ENCODE measurements at places on chromosomes 6 and 20.

DNA sequence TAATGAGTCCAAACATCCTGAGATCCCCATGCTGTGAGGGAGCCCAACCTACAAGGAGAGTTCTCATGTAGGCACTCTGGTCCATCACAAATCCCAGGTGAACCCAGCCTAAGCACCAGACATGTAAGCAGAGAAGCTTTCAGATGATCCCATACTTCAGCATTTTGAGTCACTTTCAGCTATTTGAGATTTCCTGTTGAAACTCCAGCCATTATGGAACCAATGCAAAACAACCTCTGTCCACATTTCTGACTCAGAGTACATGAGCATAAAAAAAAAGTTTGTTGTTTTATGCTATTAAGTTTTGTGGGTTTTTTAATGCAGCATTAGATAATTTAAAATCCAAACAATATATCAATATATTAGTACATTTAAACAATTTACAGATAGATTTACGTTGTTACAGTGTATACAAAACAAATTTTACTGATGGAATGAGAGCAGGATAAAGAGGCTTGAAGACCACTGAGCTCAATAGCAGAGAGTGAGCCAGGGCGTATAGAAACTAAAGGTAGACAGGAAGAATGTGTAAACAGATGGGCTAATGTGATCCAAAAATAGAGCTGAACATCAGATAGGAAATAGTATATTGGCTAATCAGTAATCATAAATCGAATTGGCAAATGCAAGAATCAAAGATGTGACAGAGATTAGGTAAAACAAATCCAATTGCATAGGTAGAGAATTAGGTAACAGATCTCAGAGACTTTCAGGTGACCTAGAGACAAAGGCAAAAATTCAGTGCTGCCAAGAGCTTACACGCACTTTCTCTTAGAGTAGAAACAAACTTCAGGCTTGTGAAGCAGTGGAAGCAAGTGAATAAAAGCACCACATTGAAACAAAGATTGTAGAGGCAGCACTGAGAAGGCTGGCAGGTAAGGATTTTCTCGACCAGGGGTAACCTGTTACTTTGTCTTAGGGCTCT, 36.2 kb upstream of the PLCB1 start:
- no peak for DNase-seq

DNA sequence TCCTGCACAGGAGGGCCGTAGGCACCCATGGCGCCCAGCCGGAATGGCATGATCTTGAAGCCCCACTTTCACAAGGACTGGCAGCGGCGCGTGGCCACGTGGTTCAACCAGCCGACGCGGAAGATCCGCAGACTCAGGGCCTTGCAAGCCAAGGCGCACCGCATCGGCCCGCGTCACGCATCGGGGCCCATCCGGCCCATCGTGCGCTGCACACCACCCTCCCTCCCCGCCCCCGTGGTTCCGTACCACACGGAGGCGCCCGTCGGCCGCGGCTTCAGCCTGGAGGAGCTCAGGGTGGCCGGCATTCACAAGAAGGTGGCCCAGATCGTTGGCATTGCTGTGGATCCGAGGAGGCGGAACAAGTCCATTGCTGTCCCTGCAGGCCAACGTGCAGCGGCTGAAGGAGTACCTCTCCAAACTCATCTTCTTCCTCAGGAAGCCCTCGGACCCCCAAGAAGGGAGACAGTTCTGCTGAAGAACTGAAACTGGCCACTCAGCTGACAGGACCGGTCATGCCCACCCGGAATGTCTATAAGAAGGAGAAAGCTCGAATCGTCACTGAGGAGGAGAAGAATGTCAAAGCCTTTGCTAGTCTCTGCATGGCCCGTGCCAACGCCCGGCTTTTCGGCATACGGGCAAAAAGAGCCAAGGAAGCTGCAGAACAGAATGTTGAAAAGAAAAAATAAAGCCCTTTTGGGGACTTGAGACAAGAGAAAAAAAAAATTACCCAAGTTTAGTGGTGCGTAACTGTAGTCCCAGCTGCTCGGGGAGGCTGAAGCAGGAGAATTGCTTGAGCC, 9.9 kb upstream of the NCOA5 start:
- DNase-seq: no peak

DNA sequence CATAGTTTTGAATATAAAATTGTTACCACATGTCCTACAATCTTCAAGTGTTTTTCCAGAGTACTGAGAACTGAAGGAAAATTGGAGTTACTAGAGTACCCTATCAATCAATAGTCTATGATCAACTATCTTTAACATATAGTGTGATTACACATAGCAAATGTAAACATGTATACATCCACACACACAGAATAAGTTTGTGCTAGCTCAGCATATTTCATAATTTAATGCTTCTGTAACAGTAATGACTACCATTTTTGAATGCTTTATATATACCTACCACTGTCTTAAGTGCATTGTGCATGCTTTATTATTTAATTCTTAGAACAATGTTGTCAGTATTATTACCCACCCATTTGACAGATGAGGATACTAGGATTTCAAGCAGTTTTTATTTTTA, 523.9 kb downstream of the HAO1 start:
- no peak for DNase-seq

GRCh38 chr6:132494954-132495353, 18.0 kb downstream of the STX7 start:
- DNase-seq: no peak

DNA sequence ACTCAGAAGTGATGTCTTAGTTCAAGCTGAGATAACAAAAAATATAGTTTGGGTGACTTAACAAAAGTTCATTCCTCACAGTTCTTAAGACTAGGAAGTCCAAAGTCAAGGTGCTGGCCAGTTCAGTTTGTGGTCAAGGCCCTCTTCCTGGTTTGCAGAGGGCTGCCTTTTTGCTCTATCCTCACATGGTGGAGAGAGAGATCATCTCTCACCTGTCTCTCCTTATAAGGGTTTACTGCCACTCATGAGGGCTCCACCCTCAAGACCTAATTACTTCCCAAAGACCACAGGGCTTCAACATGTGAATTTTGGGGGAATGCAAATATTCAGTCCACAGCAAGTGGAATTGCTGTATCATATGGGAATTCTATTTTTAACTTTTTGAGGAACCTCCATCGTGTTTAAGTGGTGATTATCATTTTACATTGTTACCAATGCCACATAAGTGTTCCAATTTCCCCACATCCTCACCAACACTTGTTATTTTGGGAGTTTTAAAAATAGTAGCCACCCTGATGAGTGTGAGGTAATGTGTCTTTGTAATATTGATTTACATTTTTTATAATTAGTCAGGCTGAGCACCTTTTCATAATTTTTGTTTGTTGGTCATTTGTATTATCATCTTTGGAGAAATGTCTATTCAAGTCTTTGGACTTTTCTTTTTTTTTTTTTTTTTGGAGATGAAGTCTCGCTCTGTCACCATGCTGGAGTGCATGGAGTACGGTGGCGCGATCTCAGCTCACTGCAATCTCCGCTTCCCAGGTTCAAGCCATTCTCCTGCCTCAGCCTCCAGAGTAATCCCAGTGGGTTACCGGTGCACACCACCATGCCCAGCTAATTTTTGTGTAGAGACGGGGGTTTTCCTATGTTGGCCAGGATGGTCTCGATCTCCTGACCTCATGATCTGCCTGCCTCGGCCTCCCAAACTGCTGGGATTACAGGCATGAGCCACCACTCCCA, 112.2 kb downstream of the SESN1 start:
- no peak for DNase-seq

DNA sequence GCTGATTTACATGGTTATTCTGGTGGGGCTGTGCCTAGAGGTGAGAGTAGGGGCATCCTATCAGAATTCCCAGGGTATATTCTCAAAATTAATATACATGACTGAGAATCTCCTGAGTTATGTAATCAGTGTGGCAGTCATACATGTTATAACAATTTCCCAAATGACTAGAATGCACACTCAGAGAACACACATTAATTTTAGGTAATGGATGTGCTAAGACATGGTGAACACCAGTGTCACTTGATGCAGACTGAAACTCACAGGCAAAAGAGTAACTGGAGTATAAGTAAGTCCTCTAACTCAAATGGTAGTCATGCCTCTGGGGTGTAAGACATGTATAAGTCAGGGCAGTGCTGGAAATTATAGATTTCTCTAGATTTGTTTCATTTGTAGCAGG, 1198.4 kb upstream of the CITED2 start:
- no peak for DNase-seq

DNA sequence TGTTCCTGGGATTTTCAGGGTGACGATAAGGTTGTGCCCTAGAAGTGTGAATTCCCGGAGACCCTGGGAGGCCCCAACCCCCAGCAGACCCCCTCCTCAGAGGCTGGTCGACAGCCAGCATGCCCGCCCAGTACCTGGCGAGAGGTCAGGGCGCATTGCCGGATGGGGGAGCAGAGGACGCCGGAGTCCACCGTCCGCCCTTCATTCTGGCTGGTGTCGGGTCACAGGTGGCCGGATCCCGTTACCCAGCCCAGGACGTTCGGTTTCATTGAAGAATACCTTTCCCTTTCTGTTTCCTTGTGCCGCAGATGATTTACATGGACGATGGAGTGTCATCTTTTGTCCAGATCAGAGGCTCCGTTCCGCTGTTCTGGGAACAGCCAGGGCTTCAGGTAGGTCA, 61.3 kb downstream of the SYNJ2 start:
- no peak for DNase-seq

DNA sequence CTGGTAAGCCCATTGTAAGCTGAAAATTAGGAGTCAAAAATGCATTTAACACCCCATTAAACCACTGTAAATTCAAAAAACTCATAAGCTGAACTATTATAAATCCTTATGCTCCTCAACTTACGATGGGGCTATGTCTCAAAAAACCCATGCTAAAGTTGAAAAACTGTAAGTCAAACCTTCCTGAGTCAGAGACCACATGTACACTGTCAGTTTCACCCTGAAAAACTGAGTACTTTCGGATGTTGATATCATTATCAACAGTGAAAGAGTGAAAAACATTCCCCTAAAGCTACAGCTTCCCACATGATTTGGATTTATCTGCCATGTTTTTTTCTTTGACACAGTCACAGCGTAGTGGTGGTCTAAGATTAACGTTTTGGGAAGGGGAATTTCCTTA, 14.2 kb downstream of the RAB23 start:
- no peak for DNase-seq

DNA sequence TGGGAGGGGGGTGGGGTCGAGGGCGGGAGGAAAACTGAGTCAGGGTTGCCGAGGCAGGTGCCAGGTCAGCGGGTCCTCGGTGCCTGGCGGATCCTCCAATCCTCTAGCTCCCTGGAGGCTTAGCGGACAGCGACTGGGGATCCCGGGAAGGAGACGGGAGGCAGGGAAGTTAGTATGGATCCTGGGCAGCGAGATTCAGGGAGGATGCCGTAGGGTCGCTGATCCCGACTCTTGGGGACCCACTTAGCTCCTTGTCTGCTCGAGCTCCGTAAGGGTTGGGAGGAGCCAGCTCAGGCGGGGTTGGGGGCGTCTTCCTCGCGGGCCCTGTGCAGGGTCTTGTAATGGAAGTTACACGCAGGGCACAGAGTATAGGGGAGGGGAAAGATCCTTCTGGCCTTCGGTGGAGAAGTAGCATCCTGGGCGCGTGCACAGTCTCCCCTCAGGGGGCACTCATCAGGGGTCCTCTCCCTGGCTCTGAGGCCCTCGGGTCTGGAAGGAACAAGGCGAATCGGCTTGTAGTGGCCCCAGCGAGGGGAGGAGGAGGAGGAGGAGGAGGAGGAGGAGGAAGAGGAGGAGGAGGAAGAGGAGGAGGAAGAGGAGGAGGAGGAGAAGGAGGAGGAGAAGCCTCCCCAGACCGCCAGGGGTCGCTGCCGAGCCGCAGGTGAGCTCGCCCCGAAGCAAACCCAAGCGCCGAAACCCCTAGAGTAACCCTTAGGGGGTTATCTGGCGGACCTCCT, 6.4 kb upstream of the SLC12A5 start:
- DNase-seq: peak; percentile 79

- no peak for DNase-seq
Measured at GRCh38 chr20:50328996-50329898, 138.6 kb downstream of the CEBPB start.

DNA sequence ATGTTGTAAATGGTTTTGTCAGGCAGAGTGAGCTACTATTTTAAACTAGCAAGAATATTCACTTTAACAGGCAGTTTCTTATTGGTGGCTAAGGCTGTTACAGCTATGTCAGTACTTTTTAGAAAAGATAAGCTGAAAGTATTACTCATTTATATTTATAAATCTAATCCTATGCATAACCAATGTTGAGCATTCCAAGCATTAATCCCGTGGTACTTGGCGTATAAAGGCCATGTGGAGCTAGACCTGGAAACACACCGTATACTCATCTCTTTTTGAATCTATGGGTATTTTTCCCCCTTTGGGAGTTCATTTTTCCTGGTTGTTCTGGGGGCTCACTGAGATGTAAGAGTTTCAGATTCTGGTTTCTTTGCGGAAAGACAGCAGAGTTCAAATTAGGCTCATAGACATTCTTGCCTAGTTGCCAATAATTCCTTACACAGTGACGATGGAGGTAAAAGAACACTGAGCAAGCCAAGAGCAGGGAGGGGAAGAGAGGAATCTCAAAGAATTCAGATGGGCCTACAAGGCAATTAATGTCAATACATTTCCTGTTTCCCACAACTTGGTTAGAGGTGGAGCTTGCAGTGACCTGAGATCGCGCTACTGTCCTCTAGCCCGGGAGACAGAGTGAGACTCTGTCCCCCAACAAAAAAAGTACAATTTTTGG, 211.5 kb downstream of the SOX4 start:
- DNase-seq: no peak

DNA sequence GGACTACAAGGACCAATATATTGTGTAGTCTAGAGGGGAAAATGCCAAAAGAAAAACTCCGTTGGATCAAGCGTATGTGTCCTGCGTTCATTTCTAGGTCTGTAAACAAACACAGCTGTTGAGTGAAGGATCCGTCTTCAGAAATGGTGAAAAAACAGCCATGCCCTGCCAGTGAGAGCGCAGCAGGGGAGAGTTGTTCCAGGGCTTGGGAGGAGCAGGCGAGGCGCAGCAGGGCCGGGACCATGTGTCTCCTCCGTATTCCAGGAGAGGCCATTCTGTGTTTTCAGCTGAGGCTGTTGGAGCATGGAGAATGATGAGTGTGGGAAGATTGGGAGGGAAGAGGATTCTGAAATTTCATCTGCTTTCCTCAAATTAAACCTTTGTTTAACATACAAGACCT, 38.0 kb downstream of the BMP6 start:
- no peak for DNase-seq

GRCh38 chr6:136236466-136237293, 13.4 kb downstream of the MTFR2 start:
- no peak for DNase-seq

GRCh38 chr20:37296371-37296770, 6.9 kb downstream of the MANBAL start:
- DNase-seq: no peak

GRCh38 chr20:23235173-23236027, 115.2 kb upstream of the NXT1 start:
- peak; percentile 43 for DNase-seq

GRCh38 chr6:165872311-165872710, 209.3 kb upstream of the PDE10A start:
- no peak for DNase-seq
